ENCODE measurements at places on chromosomes 1 and 21. TPM values are rescaled to one million over a fixed set of nuclear protein-coding genes. Genes with fewer than 3 reads are reported as not detected.

- peak; percentile 60 for DNase-seq
Measured at GRCh38 chr1:238469146-238469631, 578.5 kb upstream of the ZP4 start.

The HNRNPR gene
- total RNA-seq, result 80.5 TPM

GRCh38 chr21:45539046-45539795, 3.0 kb downstream of the SLC19A1 start:
- no peak for DNase-seq

GRCh38 chr1:172287208-172287607, 133.3 kb upstream of the C1orf105 start:
- peak; percentile 75 for DNase-seq

The PEAR1 gene
- 11.3 TPM for total RNA-seq

- peak; percentile 95 for DNase-seq
Measured at GRCh38 chr1:211613108-211613947, 34.4 kb upstream of the SLC30A1 start.

DNA sequence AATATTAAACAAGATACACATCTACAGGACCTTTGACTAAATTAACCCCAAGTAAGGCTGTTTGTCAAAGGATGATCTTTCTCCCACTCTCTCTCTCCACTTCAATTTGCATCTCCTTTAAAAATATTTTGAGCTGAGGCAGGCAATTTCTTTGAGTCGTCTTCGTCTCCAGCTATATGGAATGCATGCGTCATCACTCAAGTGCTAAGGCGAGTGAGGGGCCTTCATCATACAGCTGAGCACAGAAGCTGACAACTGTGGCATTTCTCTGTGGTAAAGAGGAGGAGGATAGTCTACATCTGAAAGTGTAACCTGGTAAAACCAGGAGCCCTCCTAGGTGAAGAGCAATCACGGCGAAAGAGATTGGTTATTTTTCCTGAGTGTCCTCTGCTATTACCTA, 7.6 kb downstream of the EPHX4 start:
- no peak for DNase-seq

The IL20 gene
- 0.86 TPM for total RNA-seq

The SIK1 gene
- 5.2 TPM for total RNA-seq

DNA sequence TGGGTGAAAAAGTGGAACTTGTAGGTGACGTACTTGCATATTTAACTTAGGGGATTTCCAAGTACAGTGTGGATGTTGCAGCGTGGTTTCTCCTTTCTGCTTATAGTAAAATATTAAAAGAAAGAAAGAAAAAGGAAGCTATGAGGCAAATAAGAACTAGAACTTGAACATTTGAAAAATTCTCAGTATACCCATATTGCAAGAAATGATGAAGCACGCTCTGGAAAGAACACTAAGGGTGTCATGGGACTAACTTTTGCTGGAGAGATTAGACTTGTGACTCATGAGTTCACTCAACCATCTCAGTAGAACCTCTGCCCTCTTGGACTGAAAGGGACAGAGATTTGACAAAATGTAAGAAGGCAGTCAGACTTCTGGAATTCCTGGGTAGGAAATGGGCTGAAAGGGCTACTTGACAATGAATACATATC, 704.5 kb upstream of the ADGRL4 start:
- DNase-seq, result no peak

- no peak for DNase-seq
Measured at GRCh38 chr1:7455796-7456721, 315.0 kb upstream of the VAMP3 start.

GRCh38 chr1:183764981-183765380, 39.9 kb upstream of the RGL1 start:
- DNase-seq, result no peak

GRCh38 chr1:41751804-41752513, 166.8 kb downstream of the HIVEP3 start:
- peak; percentile 53 for DNase-seq
